K562 (cell line): ENCODE measurements at places on chromosomes 7 and 10.

DNA sequence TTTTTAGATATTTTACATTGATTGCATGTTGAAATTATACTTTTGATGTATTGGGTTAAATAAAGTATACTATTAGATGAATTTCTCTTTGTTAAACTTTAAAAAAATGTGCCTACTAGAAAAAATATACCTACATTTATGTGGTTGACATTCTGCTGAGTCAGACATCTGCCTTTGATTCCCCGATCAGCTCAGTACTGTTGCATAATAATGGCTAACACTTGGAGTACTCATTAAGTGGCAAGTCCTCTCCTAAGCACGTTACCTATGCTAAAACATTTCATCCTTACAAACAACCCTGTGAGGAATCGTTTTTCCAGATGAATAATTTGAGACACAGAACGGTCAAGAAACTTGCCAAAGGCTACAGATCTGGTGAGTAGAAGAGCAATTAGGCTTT, 14.0 kb upstream of the SEM1 start:
- H3K4me1 ChIP-seq, result no peaks in the 10 kb centered on the region
- H3K27ac ChIP-seq, result no peak overlapping the region
- no peaks in the 10 kb centered on the region for H3K36me3 ChIP-seq
- H3K4me3 ChIP-seq, result no peak overlapping the region
- no peak for DNase-seq

DNA sequence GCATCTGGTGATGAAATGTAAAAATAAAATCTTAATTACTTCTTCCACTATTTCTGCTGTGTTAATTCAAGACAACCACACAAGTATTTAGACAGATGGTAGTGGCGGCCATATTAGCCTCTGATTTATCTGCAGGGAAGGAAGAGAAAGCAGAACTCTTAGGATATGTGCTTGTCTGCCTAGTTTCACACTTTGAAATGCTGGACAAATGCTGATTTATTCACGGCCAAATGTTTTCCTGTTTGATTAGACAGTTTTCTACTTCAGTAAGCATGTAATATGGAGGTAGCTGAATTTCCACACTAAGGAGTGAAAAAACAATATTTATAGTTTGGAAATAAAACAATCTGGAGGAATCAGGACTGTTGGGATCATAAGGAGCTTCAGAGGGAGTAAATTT, 158.1 kb downstream of the AGMO start:
- no peaks in the 10 kb centered on the region for H3K4me1 ChIP-seq
- DNase-seq, result no peak
- no peaks in the 10 kb centered on the region for H3K36me3 ChIP-seq
- no peak overlapping the region for H3K4me3 ChIP-seq
- no peaks in the 10 kb centered on the region for H3K27me3 ChIP-seq

DNA sequence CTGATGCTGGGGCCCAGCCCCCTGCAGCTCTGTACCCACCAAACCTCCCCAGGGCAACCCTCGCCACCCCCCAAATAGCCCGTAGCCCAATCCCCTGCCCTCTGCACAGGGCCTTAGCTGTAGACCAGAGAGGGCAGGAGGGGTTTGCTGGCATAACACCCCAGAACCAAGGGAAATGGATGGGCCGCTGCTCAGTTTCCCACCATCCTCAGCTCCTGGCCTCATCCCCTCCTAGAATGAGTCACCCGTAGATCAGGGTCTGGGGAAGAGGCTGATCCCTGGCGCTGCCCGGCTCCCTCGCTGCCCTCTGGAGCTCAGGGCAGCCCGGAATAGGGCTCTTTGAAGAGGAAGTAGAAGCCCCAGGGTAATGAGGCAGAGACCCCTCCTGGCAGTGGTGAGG, 31.2 kb downstream of the LDB3 start:
- no peak overlapping the region for H3K27ac ChIP-seq
- no peaks in the 10 kb centered on the region; the same call in 2 of the 3 replicates for H3K4me1 ChIP-seq
- H3K4me3 ChIP-seq, result no peak overlapping the region
- no peak for DNase-seq

GRCh38 chr7:24697416-24697815, 59.8 kb downstream of the GSDME start:
- no peak overlapping the region for H3K4me3 ChIP-seq
- H3K4me1 ChIP-seq, result no peaks in the 10 kb centered on the region

GRCh38 chr7:41399171-41399570, 303.7 kb downstream of the INHBA start:
- H3K4me1 ChIP-seq, result no peaks in the 10 kb centered on the region
- no peak overlapping the region for H3K4me3 ChIP-seq
- H3K27ac ChIP-seq, result no peak overlapping the region

- no peaks in the 10 kb centered on the region for H3K36me3 ChIP-seq
- H3K4me1 ChIP-seq, result peaks cover 11% of the 10 kb centered on the region
- no peaks in the 10 kb centered on the region; the same call in 2 of the 3 replicates for H3K27me3 ChIP-seq
- no peak overlapping the region for H3K27ac ChIP-seq
Measured at GRCh38 chr7:100130608-100131453, 4.1 kb downstream of the MBLAC1 start.

DNA sequence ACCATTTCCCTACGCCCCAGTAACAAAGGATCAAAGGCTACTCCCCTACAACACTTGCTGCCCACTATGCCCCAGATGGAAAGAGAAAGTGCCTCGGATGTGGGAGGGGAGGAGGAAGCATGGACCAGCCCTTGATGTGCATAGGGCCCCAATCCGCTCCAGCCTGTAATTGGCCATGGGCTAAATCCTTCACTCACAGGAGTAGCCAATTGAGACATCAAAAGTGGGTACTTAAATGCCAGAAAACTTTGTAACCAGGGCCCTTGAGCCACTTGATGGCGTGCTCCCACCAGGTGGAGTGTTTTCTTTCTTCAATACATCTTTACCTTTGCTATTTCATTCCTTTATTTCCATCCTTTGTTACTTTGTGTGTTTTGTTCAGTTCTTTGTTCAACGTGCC, 500.5 kb upstream of the LRRN3 start:
- H3K36me3 ChIP-seq, result no peaks in the 10 kb centered on the region
- no peak overlapping the region for H3K27ac ChIP-seq
- no peaks in the 10 kb centered on the region for H3K27me3 ChIP-seq
- DNase-seq, result no peak
- H3K4me1 ChIP-seq, result no peaks in the 10 kb centered on the region
- H3K4me3 ChIP-seq, result no peak overlapping the region

- no peak overlapping the region for H3K27ac ChIP-seq
- DNase-seq, result no peak
- no peaks in the 10 kb centered on the region for H3K27me3 ChIP-seq
- no peak overlapping the region for H3K4me3 ChIP-seq
Measured at GRCh38 chr10:31000867-31001266, 30.8 kb downstream of the ZNF438 start.

- no peak overlapping the region for H3K4me3 ChIP-seq
- peaks cover 4% of the 10 kb centered on the region; the same call in 1 of the 2 replicates for H3K27me3 ChIP-seq
- H3K27ac ChIP-seq, result no peak overlapping the region
- no peak for DNase-seq
- no peaks in the 10 kb centered on the region for H3K36me3 ChIP-seq
- peaks cover 10% of the 10 kb centered on the region for H3K4me1 ChIP-seq
Measured at GRCh38 chr10:49119746-49120145, 4.4 kb upstream of the VSTM4 start.

GRCh38 chr10:23060918-23061317, 34.5 kb upstream of the MSRB2 start:
- no peak for DNase-seq
- H3K4me1 ChIP-seq, result peaks cover 20% of the 10 kb centered on the region
- H3K4me3 ChIP-seq, result no peak overlapping the region
- H3K36me3 ChIP-seq, result no peaks in the 10 kb centered on the region
- no peak overlapping the region for H3K27ac ChIP-seq

DNA sequence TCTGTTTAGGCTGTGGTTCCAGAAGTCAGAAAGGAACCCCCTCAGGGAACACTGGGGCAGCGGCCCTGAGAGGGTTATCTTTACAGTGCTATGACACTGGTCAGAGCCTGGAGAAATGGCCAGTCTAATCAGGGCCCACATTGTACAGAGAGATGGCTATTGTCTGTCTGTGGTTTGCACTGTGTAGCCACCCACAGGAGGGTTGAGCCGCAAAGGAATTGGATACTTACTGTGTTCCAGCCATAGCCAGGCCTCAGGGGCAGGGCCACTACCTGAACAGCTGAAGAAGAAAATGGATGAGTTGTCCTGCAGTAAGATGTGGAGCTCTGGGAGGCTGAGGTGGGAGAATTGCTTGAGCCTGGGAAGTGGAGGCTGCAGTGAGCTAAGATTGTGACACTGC, 47.5 kb upstream of the PODXL start:
- peaks cover 5% of the 10 kb centered on the region; the same call in 2 of the 3 replicates for H3K4me1 ChIP-seq
- no peak for DNase-seq
- H3K4me3 ChIP-seq, result no peak overlapping the region

DNA sequence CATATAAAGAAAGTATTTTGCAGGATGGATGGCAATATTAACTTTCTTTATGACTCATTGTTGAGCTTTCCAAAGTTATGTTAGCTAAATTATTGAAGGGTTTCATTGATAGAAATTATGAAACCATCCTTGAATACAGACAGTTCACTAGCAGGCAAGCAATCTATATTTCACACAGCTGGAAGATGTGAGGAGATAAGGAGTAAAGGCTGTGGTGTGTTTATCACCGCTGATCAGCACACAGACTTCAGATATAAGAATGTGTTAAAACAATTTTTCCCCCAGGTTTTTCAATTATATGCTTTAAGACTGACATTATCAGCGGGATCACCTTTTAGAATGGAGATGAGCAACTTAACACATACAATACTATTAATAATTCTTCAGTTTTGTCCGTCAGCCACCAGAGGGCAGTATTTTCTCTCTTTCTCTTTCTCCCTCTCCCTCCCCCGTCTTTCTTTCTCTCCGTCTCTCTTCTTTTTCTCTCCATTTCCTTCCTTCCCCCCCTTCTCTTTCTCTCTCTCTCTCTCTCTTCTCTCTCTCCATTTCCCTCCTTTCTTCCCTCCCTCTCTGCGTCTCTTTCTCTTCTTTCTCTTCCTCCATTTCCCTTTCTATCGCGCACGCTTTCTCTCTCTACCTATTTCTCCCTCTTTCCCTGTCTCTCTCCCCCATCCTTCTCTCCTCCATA, 62.9 kb upstream of the FAM171A1 start:
- H3K4me1 ChIP-seq, result peaks cover 6% of the 10 kb centered on the region; the same call in 1 of the 2 replicates
- H3K4me3 ChIP-seq, result no peak overlapping the region
- DNase-seq, result peak; percentile 52
- H3K36me3 ChIP-seq, result no peaks in the 10 kb centered on the region

- H3K4me1 ChIP-seq, result no peaks in the 10 kb centered on the region
- no peaks in the 10 kb centered on the region for H3K36me3 ChIP-seq
- no peaks in the 10 kb centered on the region for H3K27me3 ChIP-seq
Measured at GRCh38 chr7:156282816-156283215, 357.8 kb upstream of the RNF32 start.

DNA sequence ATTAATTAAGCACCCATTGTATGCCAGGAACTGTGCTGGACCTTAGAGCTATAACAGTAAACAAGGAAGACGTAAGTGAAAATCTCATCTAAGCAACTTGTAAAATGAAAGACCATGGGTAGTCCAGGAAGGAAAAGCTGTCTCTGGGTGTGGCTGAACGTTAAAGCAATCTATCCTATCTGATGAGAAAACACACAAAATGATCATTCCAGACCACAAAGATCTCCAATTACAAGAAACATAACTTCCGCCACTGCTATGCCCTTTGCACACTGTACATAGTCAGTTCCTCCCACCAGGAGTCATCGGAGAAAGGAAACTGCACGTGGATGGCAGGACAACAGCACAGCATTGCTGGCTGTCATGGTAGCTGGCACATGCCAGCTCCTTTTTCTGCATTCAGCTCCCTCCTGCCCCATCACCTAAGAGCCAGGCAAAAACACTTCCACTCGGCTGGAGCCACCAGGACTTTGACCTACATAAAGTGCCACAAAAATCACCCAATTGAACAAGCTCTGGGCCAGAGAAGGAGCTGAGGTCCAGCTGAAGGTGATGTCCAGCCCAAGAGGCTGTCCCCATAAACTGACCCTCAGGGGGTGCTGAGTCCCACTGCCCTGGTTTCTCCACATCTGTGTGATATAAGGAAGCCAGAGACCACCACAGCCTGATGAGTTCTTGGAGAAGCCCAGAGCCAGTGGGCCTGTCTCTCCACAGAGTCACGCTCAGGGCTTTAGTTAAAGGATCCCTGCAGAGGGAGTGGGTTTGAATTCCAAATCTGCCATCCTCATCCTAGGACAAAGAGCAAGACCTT, 56.4 kb downstream of the STEAP1B start:
- DNase-seq, result peak; percentile 42
- H3K27ac ChIP-seq, result peak overlapping the region; percentile 17; the same call in 1 of the 3 replicates
- H3K4me3 ChIP-seq, result no peak overlapping the region
- peaks cover 25% of the 10 kb centered on the region for H3K4me1 ChIP-seq
- no peaks in the 10 kb centered on the region for H3K27me3 ChIP-seq

- no peaks in the 10 kb centered on the region for H3K4me1 ChIP-seq
- H3K27me3 ChIP-seq, result peaks cover 26% of the 10 kb centered on the region
- H3K27ac ChIP-seq, result no peak overlapping the region
- H3K36me3 ChIP-seq, result no peaks in the 10 kb centered on the region
- H3K4me3 ChIP-seq, result no peak overlapping the region
Measured at GRCh38 chr7:3067193-3067592, 23.5 kb upstream of the CARD11 start.

DNA sequence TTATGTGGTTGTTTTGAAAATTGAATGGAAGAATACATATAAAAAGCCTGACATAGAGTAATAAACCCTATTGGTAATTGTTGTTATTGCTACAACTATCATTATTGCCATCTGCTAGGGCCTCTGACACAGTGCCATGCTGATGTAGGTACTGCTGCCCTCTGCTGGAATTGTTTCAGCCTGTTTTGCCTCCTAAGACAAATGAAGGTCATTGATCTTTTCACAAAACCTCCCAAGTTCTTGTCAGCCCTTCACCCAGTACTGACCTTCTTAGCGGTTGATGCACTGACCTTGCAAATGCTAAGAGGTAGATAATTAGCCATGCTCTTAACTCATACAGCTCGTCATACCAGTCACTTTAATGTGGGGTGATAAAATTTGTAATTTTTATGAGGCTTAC, 975.2 kb downstream of the SORCS1 start:
- H3K4me3 ChIP-seq, result no peak overlapping the region
- no peak for DNase-seq
- H3K4me1 ChIP-seq, result no peaks in the 10 kb centered on the region

GRCh38 chr10:70555371-70555770, 47.2 kb downstream of the PRF1 start:
- no peak overlapping the region for H3K27ac ChIP-seq
- peaks cover 37% of the 10 kb centered on the region for H3K4me1 ChIP-seq
- H3K4me3 ChIP-seq, result no peak overlapping the region
- no peaks in the 10 kb centered on the region for H3K36me3 ChIP-seq
- no peak for DNase-seq

DNA sequence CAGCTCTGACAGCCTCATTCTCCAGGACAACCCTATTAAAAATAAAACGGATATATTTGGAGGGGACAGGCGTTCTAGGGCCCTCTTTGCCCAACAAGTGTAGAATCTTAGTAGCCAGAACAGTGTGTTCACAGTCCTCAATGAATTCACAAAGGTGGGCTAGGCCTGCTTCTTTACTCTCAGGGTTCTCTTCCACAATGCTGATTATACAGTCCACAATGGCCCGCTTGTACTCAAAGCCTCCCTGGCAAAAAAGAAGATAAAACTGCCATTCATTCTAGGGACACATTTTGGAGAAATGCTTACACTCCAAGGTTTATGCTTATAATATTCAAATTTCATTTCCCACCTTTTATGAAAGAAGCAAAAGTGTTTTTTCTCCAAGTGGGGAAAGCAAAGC, 62.6 kb downstream of the MEST start:
- H3K4me3 ChIP-seq, result no peak overlapping the region
- no peak overlapping the region for H3K27ac ChIP-seq
- no peaks in the 10 kb centered on the region for H3K4me1 ChIP-seq
- no peak for DNase-seq
- peaks cover 3% of the 10 kb centered on the region; the same call in 2 of the 3 replicates for H3K36me3 ChIP-seq
- no peaks in the 10 kb centered on the region for H3K27me3 ChIP-seq
